BJ (cell line): ENCODE measurements at places on chromosomes 6 and 20. TPM values are rescaled to one million over a fixed set of nuclear protein-coding genes. Genes with fewer than 3 reads are reported as not detected.

The SIRT5 gene
- 4.6 and 7.2 TPM in 2 replicates for polyA plus RNA-seq

The BEND3 gene
- polyA plus RNA-seq: 0.49 and 0.60 TPM in 2 replicates

The LGSN gene
- not detected in 2 replicates for polyA plus RNA-seq

The POLR1H gene
- polyA plus RNA-seq: 23.4 and 28.6 TPM in 2 replicates

DNA sequence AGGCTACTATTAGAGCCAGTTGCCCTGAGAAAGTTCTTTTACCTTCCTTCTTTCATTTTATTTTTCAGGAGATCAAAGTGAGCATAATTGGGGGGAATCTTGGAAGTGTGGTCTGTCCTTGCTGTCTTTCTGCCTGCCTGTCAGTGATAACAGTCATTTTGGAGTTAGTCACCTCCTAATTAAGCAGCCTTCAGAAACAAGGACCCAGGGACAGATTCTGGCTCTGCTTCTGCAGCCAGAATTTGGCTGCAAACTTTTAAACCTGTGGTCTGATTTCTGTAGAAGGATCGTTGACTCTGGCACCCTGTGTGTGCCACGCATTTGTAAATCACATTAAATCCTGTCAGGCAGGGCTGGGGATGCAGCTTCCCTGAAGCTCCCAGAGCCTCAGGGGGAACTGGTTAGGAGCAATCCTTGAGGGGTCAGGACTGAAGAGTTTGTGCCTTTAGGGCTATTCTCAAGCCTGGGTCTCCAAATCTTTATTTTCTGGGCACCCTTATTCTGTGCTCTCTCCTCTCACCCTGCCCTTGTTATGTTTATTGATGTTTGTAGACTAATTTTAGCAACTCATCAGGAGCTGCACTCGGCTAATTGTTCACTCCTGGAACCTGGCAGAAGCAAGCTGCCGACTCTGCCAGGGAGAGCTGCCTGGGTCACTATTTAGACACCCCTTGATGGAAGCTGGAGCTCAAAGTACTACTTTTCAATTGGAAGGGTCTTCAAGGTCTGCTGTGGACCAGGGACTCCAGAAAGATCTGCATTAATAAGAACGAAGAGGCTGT is 6.8 kb downstream of the NOX3 start:
- no peak for DNase-seq

- no peak for DNase-seq
Measured at GRCh38 chr6:38404355-38404754, 235.4 kb downstream of the BTBD9 start.
